ENCODE measurements at places on chromosomes 6 and 20.

GRCh38 chr20:48706116-48706656 lies 121.6 kb downstream of the PREX1 start:
- DNase-seq, result no peak

- DNase-seq, result no peak
Observed at GRCh38 chr20:49140411-49140810, 47.7 kb downstream of the STAU1 start.

DNA sequence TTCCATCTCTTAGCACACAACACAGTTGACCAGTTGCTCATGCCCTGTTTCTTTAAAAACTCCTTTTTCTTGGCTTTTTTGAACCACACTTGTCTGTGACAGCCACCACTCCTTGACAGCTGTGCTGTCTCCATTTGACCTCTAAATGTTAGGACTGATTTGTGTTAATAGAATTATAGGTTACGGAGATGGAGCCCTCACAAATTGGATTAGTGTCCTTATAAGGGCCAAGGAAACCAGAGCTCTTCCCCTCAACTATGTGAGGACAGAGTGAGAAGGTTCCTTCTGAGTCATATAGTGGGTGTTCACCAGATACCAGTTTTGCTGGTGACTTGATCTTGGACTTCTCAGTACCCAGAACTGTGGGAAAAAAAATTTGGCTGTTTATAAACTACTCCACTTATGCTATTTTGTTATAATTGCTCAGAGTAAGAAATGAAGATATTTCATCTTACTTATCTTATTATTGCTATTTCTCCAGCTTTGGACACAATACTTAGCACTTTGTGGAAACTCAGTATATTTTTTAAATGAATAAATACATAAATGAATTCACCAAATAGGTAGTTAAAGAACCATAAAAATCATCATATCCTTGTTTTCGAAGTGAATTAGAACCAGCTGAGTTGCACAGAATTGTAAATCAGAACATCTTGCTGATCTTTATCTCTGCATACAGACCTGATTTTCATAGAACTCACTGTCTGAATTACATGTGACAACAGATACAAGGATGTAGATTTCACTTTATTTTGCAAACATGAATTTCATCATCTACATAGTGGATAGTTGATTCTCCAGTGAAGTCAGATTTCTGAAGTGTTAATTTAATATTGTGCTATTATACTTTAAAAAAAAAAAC lies 598.5 kb upstream of the IRAK1BP1 start:
- DNase-seq, result no peak

- no peak for DNase-seq
Observed at GRCh38 chr20:52313341-52313963, 121.9 kb upstream of the ZFP64 start.

- DNase-seq, result no peak
Observed at GRCh38 chr20:57079031-57080005, 187.1 kb downstream of the BMP7 start.

DNA sequence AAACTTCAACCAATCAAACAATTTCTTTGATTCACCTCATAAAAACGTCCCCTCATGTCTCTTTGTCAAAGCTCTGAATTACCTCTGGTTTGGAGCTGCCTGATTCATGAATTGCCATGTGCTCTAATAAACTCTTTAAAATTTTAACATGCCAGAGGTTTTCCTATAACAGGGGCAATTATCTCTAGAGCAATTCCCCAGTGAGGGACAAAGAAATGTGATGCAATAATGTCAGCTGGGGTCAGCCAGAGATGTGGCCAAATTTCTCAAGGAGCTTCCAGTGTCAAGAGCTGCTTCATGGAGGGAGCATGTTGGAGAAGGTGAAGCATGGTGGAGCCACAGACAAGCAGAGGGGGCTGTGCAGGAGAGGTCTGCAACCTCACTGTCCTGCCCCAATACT lies 38.7 kb upstream of the RFPL4B start:
- no peak for DNase-seq

DNA sequence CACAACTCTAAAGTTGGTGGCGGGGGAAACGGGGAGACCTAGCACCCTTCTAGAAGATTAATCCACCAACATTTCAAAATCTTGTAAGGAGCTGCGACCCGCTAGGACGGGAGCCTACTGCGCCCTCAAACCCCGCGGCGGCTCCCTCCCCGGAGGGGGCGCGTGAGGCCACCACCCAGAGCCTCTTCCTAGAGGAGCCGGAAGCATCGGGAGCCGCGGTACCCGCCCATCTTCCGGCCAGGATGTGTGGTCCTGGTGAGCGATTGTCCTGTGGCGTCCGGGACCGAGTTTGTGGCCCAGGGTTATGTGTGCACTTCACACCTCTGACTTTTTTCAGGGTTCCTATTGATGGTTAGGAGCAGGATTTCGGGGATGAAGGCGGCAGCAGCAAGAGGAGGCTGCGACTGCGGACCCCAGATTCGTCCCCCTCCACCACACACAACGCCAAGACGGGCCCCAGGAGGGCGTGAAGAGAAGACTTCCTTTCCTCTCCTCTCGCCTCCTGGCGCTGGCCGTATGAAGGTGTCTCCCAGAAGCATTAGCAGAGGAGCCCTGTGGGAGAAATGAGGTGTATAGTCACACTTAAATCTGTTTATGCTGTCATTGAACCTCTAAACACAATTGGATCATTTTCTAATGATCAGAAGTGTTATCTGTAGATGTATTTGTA lies 10.7 kb downstream of the ZNF165 start:
- no peak for DNase-seq

DNA sequence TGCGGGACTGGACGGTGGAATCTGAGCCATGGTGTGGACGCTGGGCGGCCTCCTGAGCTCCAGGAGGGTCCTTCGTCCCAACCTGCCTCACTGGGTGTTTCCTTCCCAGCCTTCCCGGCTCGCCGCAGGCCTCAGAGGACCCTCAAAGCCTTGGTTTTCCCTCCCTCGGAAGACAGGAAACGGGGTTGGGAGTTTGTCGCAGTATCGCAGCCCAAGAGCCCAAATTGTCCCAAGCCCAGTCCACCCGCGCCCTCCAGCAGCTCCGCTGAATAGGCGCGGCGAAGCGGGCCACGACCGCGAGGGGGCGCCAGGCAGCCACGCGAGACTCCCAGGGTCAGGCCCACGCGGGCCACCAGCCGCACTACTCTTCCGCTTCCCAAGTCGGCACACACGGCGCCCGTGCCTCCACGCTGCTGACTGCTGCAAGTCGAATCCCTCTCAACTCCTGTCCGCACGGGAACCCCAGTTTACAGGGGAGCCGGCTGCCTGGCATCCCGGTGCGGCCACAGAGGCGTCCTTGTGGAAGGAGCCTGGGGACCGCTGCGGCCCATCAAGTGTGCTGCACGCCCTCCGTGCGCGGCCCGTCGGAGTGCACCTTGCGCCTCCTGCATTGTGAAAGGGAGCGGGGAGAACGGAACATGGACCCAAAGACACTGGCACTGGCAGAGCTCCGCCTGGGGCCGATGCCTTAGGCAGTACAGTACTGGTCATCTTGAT lies 40.4 kb upstream of the HMGA1 start:
- no peak for DNase-seq

GRCh38 chr6:109821428-109821827 lies 130.3 kb downstream of the FIG4 start:
- no peak for DNase-seq

GRCh38 chr6:26121141-26122004 lies 34.1 kb downstream of the HFE start:
- no peak for DNase-seq
